ENCODE measurements at places on chromosomes 5 and 9. TPM values are rescaled to one million over a fixed set of nuclear protein-coding genes. Genes with fewer than 3 reads are reported as not detected.

Gene PTPRD
- 58.0 TPM for total RNA-seq

DNA sequence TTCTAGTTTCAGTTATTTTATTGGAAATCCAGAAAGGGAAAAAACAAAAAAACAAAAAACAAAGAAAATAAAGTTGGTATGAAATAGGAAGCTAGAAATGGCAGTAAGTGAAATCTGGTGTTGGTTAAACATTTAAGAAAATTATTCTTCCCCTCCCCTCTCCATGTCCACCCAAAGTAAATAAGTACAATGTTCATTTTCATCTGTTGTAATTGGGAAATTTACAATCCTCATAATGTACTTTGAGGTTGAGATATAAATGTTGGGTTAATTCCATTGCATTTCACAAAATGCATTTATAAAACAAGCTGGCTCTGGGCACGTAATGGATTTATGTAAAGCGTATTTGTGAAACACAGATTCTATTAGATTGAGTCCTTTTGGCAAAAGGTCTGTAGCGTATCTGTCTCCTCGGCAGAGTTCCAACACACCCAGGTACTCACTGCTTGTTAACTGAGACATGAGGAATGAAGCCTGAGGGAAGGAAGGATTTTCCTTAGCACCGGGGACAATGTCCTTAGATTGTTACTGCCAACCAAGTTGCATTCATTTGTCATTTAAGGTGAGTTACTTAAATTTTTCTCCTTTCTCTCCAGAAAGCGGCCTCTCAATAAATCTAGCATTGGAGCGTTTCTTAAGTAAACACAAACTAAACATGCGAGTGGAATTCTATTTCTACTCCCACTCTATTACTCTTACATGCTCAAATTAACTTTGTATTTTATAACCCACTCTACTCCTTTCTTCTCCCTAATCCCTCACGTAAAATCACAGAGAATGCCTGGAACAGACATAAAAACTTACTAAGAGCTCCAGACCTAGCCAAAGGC, 912.3 kb upstream of the WWC1 start:
- peaks cover 14% of the 10 kb centered on the region for H3K4me1 ChIP-seq
- DNase-seq: peak; percentile 32
- H3K27ac ChIP-seq: no peak overlapping the region
- no peak overlapping the region for H3K4me3 ChIP-seq
- no peaks in the 10 kb centered on the region for H3K36me3 ChIP-seq

DNA sequence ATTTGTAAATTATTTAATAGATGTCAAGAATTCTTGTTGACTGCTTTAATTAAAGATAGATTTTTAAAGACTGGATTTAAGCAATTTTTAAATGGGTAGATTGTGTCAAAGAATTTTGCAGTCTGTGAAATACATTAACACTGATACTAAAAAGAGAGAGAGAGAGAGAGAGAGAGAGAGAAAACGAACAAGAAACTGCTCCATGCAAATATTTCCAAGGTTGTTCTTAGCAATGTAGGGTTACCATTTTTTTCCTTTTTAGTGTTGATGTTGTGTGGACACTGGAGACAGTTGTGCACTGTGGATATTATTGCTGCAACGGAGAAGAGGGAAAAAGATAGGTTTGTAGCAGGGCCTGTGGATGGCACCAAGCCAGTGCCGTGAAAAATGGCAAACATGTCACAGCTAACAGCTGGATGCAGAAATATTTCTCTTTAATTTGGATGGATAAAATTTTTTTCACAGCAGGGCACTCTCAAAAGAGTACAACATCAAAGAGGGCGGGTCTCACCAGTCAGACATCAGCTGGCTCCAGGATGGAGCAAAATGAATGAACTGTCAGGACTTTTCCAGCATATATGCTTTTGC, 58.2 kb downstream of the PRDM6 start:
- H3K4me3 ChIP-seq: no peak overlapping the region
- no peak for DNase-seq
- no peaks in the 10 kb centered on the region for H3K27me3 ChIP-seq
- no peaks in the 10 kb centered on the region for H3K36me3 ChIP-seq
- no peak overlapping the region for H3K27ac ChIP-seq

DNA sequence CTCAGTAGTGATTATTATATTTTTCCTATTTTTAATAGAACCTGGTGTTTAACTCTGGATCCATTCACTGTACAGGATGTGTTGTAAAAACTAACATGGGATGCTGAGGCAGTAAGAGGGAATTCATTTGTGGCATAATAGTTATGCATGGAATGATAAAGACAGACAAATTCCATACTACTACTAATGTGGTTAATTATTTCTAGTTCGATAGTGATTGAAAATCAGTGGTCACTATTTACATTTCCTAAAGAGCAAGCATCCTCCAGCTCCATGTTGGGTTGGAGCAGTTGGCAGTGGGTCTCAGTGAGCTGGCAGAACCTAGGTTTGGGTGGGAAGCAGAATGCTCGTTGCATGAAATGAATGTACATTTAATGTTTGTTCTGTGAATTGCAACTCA, 122.6 kb downstream of the SAXO1 start:
- no peaks in the 10 kb centered on the region for H3K27me3 ChIP-seq
- no peak for DNase-seq
- H3K4me3 ChIP-seq: no peak overlapping the region
- no peak overlapping the region for H3K27ac ChIP-seq

DNA sequence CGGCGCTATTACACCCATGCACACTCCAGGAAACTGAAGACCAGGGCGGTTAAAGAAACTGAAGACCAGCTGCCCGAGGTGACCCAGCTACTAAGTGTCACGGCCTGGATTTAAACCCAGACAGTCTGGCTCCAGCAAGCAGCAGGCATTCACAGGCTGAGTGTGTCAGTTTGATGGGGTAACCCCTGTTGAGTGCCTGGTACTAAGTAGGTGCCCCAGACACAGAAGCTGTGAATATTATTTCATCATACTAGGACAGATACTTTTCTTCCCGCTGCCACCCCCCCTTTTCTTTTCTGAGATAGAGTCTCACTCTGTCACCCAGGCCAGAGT, 7.3 kb downstream of the ENG start:
- H3K36me3 ChIP-seq: no peaks in the 10 kb centered on the region
- no peaks in the 10 kb centered on the region for H3K4me1 ChIP-seq
- no peaks in the 10 kb centered on the region for H3K27me3 ChIP-seq
- H3K4me3 ChIP-seq: no peak overlapping the region
